ENCODE measurements at places on chromosomes 2 and 18.

- DNase-seq, result no peak
These were observed 232.2 kb downstream of the MYCN start for GRCh38 chr2:16172324-16173175.

GRCh38 chr2:70450641-70451250, 102.9 kb downstream of the TGFA start:
- DNase-seq, result no peak

GRCh38 chr2:131044075-131044756, 49.0 kb downstream of the FAM168B start:
- DNase-seq, result no peak

GRCh38 chr18:22971038-22971437, 37.9 kb downstream of the RBBP8 start:
- DNase-seq, result no peak

DNA sequence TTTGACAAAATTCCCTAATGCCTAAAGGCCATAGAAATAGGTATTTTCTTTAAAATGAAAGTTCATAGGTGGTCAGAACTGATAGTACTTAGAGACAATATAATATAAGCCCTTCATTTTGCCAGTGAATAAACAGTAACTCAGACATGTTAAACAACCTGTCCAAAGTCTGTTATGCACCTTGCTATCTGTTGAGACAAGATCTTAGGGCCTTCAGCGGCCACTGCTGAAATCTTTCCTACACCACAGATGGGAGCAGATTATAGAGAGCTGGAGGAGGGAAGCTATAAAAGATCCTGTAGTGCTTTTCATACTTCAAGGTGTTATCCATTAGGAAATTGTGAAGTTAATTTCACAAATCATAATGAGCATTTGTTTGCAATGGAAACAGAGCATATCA, 13.8 kb downstream of the CERKL start:
- DNase-seq, result no peak

GRCh38 chr2:147181351-147182029, 663.3 kb upstream of the ACVR2A start:
- no peak for DNase-seq

DNA sequence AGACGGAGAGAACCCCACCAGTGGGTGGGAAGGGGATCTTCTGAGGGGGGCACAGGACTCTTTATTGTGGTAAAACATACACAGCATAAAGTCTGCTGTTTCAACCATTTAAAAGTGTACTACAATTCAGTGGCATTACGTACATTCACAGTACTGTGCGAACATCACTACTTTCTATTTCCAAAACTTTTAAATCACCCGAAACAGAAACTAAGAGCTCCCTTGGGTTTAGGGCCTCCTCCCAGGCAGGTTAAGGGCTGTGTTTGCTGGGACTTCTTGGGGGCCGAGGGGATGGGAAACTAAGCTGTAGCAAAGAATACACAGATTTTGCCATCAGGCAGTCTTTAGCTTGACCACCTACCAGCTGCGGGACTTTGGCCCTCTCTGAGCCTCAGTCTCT, 242.0 kb downstream of the HAUS1 start:
- DNase-seq, result no peak

DNA sequence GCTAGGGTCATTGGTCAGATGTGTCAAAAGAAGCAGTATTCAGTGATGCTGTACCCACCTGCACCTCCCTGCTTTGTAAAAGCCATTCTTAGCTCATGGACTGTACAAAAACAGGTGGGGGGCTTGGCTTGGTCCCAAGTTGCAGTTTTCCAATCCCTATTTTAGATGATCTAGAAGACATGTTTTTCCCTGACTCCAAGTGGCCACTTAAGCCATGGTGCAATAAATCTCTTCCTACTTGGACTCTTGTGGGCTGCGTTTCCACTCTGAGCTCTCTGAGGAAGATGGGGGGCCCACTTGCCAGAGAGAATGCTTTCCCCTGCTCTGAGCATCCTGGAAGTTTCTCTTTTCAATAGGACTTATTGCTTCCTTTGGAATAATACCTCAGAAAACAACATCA, 57.0 kb upstream of the SPP2 start:
- no peak for DNase-seq

- DNase-seq, result no peak
These were observed 86.2 kb downstream of the CDK15 start for GRCh38 chr2:201892516-201892915.

Measured in AML-193 (cell line).